Stimulated activated CD4-positive, alpha-beta T cell treated with anti-CD3 and anti-CD28 coated beads, Interleukin-12 subunit alpha, Interleukin-12 subunit beta, amount 100 ng/mL, for 48 hours (primary cell): ENCODE measurements at places on chromosomes 5 and 9.

DNA sequence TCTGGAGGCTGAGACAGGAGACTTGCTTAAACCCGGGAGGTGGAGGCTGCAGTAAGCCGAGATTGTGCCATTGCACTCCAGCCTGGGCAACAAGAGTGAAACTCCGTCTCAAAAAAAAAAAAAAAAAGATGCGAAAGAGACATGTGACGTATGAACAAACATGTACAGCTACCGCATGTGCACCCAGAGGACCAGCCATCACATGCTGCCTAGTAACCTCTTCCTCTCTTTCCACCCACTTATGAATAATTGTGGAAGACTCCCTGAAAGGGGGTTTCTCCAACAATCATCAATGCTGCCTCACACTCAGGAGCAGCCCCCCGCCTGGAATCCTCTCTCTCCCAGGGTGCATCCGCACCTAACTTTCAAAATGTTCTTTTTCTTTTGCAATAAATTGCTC, 2.2 kb downstream of the SARDH start:
- DNase-seq = no peak

- peak; percentile 38 for DNase-seq
Observed at GRCh38 chr5:14685757-14686156, 21.2 kb downstream of the OTULIN start.

DNA sequence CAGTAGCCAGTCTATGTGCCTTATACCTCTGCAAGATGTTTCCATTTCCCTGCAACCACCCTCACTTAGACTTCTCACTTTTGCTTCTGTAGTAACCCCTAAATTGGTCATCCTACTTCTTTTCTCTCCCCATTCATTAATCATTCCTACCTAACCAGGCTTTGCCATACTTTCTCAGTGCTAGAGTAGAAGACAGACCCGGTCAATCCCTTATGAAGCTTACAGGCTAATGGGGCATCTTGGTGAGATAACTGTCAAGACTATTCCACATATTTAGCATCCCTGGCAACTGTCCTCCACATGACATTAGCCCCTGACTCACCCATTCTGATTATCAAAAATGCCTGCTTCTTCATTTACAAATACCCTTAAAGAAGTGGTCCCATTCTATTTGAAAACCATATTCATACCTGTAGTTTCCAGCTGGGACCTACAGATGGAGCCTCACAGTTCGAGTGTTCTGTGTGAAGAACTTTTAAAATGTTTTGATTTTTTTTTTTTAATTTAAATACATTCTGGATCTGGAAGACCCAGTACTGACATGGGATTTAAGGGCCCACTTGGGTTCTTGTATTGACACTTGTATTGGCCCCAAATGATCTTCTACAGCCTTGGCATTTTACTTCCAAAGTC, 21.0 kb downstream of the F2RL2 start:
- no peak for DNase-seq

DNA sequence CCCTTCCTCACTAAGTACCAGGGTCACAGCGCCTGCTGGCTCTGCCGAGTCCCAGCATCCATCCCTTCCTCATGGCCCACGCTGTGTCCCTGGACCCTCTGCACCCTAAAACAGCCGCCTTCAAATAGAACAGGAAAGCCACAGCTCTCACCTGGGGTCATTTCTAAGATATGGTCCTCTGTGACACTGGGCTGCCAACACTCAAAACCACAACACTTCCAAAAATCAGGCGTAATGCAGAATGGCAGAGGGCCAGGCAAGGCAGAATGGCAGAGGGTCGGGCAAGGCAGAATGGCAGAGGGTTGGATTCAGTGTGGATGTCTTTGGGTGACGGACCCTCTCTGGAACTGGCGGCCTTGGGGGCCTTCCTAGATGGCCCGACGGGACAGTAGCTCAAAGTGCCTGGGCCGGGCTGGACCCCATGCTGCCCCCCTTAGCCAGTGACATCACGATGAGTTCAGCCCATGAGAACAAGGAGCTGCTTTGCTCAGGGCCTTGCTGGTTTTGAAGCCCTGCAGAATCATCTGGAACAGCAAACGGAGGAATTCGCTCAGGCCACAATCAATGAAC, 35.3 kb downstream of the ZDHHC11B start:
- no peak for DNase-seq

DNA sequence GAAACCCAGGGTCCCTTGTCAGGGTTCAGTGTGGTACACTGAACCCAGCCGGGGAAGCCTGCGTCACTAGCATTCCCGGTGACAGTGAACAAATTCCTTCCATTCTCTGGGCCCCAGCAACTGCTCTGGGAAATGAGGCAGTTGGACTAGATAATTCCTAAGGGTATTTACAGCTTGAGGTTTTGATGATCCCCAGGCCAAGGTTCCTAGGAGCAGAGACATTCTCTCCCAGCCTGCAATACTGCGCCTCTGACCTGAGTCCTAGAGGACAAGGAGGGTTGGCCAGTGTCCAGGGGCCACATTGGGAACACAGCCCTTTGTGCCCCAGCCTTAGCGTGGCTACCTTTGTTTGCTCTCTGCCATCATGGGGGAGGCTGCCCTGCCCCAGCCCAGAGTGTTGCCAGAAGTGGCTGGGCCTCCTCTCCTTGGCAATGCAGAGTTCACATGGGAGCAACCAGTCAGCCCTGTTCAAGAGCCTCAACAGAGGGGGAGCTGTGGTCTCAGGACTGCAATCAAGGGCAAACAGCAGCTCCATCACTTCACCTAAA, 178.2 kb downstream of the SEC61B start:
- no peak for DNase-seq

- DNase-seq = no peak
Observed at GRCh38 chr9:15982182-15982581, 429.3 kb downstream of the CCDC171 start.

- no peak for DNase-seq
Observed at GRCh38 chr5:10505517-10506095, 58.3 kb upstream of the ANKRD33B start.

DNA sequence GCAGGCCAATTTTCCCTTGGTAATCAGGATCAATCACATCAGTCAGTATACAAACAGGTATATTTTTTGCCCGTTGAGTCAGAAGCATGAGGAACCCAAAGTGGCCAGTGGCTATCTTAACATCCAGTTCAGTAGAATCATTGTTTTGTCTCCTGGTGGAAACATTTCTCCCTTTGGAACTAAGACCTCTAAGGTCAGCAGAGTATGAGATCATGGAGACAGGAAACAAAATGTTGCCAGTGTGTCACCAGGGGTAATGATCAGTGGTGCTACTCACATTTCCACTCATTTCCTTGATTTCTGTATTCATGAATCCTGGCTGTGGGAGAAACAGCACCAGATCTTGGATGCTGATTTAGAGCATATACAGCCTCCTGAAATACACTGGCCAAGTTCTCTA, 553.0 kb downstream of the CSNK1G3 start:
- no peak for DNase-seq

DNA sequence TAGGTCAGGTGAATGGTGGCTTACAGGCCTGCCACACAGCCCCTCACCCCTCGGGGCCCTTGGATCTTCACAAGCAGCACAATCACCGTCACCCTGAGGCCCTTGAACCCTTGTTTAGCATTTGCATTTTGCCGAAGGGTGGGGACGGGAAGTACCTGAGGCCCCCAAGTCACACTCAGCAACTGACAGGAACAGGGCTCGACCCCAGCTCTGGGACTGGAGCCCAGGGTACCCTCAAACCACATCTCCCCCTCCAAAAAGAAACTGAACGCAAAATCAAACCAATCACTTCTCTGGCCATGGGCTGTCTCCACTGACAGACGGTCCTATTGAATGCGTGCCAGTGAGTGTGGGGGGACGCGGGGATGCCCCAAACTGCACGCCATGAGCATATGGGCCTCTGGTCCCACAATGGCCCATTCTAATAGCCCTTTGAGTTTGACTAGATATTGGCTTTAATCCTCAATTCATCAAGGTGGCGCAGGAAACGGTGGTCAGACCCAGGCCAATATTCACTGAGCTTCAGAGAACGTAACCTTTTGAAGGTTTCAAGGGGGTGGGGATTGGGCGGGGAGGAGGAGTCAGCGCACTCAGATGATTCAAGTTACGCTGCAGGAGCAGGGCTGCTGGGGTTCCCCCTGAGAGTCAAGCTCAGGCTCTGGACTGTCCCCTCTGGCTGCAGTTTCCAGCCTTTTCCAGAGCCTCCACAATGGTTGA, 176.0 kb downstream of the DAB2IP start:
- no peak for DNase-seq
